ENCODE measurements at places on chromosomes 7 and 10.

- DNase-seq = no peak
Measured at GRCh38 chr7:113410796-113411195, 292.4 kb upstream of the SMIM30 start.

DNA sequence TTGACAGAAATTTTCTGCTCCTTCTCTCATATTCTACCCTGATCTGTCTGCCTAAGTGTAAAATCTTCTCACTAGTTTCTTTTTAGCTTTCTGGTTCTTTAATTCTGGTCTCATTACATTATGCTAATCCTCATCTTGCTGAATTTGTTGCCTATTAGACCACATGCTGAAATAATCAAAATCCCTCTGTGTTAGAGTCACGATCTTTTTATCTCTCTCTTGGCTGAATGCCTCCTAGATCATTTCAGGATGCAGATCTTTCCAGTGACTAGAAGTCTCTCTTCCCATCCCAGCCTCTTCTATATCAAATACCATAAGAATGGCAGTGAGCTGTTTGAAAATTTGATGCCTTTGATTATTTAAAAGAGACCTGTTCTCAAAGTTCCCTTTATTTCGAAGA lies 661.9 kb downstream of the SORCS1 start:
- no peak for DNase-seq

DNA sequence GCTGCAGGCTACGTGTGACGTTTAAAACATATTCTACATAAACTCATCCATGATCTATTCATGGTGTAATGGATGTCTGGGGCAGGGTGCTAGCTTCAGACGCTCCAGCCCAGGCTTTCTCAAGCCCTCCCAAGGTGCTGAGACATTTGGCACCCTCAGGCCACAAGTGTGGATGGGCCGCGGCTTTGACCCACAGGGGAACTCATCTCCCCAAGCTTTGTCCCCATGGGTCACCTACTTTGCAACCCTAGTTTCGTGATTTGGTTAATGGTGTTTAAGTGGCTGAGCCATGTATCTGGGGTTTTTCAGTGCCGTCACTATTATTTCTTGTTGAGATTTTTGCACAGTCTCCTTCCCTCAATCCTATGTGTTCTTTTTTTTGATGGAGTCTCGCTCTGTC lies 66.0 kb downstream of the GRK5 start:
- DNase-seq = no peak

DNA sequence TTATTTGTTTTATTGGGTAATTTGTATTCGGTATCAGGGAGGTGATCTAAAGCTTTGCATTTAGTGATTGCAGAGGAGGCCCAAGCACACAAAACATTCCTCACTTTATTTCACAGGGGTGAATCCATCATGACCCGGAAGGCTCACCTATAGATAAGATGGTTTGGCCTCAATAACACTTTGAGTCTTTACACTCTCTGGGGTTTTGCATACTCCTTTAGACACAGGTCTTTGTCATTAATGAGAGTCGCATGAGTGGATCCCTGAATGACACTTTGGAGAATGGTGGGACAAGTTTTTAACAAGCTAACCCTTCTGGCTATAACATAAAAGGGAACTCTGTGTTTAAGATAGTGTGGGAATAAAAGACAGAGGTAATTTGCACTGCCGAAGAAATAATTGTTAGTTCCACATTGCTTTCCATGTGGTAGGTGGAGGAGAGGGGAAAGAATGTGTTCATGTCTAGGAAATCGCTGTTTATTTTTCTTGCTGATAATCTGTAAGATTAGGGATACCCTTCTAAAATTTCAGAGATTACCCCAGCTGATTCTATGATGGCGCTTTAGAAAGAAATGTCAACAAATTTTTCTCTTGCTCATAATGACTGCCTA lies 455.8 kb downstream of the TFEC start:
- DNase-seq = no peak

DNA sequence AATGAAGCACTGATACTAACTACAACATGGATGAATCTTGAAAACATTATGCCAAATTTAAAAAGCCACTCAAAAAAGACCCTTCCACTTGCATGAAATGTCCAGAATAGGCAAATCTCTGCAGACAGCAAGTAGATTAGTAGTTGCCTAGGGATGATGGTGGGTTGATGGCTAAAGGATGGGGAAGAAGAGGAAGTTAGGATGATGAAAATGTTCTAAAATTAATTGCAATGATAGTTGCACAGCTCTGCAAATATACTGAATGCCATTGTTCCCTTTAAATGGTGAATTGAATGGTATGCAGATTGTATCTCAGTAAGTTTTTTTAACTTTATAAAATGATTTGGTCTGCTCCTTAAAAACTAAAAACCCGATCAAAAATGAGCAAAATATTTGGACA lies 7.3 kb upstream of the LIPA start:
- DNase-seq = no peak

- no peak for DNase-seq
Measured at GRCh38 chr10:12482587-12482986, 133.2 kb downstream of the CAMK1D start.

DNA sequence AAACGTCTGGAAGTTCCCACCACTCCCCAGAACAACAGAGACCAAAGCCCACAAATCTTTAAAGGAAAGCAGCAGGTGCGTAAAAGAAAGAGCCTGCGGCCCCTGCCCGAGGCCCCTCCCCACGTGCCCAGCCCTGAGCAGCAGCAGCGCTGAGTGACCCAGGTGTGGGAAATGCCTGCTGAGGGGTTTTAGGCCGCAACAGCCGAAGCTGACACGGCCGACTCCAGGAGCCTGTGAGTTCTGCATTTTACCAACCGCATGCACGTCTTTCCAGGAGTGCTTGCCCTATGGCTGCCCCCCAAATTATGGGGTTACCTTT lies 1.6 kb upstream of the KNDC1 start:
- no peak for DNase-seq

DNA sequence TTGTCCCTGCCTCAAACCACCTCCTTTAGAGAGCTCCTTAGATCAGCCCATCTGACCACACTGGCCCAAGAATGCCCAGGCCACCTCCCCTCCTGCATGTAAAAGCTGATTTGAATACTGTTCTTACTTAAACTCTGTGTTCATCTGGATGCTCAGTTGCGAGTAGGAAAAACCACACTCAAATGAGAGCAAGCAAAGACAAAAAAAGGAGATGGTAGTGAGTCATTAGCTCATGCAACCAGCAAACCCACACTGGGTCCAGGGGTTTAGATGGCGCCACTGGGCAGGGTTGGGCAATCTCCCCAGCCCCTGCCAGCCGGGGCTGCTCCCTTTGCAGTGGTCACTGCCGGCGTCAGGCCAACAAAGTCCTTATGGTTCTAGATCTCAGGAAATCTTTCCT lies 32.7 kb downstream of the TSPAN15 start:
- no peak for DNase-seq

GRCh38 chr7:47202146-47202783 lies 379.6 kb downstream of the TNS3 start:
- DNase-seq = no peak

GRCh38 chr7:112575864-112576263 lies 95.1 kb downstream of the LSMEM1 start:
- DNase-seq = no peak

DNA sequence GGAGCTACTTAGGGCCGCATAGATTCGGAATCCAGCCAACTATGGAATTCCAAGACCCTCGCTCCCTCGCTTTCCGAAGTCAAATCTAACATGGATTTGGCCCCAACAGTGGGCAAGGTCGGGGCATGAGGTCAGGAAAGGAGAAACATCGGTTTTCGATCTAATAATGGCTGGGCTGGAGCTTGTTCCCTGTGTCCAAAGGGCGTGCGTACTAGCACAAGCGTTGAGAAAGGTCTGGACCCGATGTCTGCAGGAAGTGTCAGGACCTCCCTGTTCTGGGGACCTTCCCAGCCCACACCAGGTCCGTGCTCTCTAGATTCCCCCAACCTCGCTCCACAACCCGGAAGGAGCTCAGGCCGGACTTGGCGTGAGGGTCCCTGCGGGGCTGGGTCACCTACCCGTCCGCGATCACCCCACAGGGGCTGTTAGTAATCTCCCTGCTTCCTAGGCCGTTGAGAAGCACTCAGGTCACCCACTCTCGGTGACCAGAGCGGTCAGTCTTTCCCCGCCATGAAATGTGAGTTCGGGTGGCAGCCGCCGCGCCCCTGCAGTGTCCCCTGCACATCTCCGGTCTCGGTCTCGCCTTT lies 4.8 kb downstream of the FEZF1 start:
- DNase-seq = no peak

DNA sequence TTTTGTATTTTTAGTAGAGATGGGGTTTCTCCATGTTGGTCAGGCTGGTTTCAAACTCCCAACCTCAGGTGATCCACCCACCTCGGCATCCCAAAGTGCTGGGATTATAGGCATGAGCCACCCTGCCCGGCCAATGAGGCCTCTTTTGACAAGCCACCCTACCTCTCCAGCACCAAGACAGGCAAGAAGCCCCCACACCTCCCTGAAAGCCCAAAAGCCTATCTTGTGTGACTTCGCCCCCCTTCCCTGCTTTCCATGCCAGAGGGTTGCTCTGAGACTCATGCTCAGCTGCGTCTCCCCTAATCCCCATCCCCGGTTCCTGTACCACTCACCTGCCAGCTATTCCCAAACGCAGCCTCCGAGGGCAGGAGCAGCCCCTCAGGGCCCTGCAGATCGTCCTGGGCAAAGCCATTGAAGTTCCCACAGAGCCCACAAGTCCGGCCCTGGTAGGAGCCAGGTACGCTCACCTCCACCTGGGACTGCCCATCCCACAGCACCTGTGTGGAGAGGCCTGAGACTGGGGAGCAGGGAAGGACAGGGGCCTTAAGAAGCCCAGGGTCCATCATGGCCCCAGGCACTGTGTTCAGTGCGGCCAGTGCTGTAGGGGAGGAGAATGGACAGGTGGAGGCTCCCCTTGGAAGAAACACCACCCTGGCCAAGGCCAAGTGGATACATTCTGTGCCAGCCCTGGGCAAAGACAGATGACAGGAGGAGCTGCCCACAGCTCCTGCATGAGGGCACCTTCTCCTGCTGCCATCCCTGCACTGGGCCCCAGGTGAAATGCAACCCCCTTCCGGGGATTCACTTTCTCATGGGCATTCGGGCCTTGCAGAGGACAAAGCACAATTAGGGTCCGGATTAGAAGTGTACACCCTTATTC lies 15.8 kb downstream of the ATP6V1F start:
- DNase-seq = peak; percentile 17

- no peak for DNase-seq
Measured at GRCh38 chr7:158949359-158949758, 93.0 kb downstream of the DYNC2I1 start.

DNA sequence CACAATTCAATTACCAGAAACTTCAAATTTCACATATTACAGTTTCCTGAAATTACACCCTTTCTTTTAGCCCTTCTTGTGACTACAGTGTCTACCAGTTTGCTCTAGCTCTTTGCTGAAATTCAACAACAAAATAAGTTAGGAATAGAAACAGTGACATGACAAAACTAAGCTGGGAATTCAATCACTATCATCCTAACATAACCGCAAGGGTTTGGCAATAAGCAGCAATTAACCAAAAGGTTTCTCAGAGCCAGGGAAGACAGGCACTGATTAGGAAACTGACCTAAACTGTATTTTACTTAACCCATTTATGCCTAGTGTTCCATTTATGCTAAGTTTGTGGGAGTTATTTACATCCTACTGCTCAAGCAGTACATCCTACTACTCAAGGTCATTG lies 31.3 kb downstream of the HIBADH start:
- DNase-seq = no peak

- no peak for DNase-seq
Measured at GRCh38 chr7:81707966-81708365, 61.9 kb downstream of the HGF start.

- DNase-seq = no peak
Measured at GRCh38 chr10:96511044-96511945, 2.4 kb downstream of the TLL2 start.

DNA sequence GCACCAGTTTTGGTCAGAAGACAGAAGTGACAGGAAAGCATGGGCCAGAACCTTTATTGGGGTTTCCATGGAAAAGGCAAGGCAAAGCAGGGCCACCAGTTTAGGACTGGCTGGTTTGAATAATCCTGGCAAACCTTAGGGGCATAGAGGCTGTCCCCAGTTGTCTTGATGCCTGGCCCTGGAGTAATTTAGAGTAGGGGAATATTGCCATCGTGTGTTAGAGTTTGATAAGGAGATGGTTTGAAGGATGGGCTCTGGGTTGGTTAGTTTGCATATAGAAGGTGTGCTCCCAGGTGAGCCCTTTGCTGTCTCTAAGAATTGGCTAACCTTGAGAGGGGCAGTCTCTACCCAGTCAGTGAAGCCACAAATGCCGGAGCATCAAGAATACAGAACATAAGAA lies 79.6 kb downstream of the ZNF777 start:
- no peak for DNase-seq

GRCh38 chr10:96346295-96346694 lies 12.5 kb downstream of the OPALIN start:
- DNase-seq = no peak

DNA sequence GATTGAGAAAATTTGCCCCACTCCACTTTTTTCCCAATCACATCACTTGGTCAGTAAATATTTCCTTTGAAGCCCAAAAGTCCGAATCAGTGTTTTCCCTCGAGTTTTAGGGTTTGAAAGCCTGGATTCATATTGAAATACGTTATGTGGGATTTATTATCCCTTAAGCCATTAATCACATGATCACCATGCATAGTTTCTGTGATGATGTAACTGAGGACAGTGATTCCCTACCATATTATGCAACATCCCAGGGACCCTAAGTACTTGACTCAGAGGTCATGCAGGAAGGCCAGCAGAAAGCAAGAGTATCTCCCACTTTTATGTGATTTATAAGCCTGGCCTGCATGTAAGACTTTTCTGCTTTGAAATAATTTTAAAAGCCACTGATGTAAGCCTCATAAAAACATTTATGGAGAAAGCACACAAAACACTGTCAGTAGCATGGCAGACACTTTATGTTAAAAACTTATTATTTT lies 630.6 kb upstream of the ZWINT start:
- DNase-seq = no peak

GRCh38 chr10:34348917-34349485 lies 466.1 kb downstream of the PARD3 start:
- DNase-seq = no peak

- peak; percentile 30 for DNase-seq
Measured at GRCh38 chr10:129740532-129741279, 223.4 kb downstream of the EBF3 start.

DNA sequence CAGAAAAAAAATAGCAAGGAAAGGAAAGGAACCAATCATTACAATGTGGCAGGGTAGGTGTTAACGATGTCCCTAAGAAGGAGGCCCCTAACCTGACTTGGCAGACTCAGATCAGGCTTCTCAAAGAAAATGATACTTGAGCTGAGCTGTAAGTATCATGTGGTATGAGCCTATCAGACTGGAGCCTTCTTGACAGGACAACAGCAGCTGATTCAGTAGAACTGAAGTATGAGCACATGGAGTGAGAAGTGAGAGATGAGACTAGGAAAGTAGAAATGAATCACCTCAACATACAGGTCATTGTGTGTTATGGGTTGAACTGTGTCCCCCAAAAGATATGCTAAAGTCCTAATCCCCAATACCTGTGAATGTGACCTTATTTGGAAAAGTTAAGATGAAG lies 66.3 kb downstream of the MTERF1 start:
- DNase-seq = no peak

All from right forelimb (tissue), 1 donor.